ENCODE measurements at places on chromosomes 16 and 17.
A peak's percentile ranks its signal among the peaks of the same experiment; 100 is the strongest.

GRCh38 chr17:79609049-79609589 lies 1.7 kb downstream of the RBFOX3 start:
- DNase-seq, result no peak

- no peak for DNase-seq
These were observed 5.5 kb downstream of the SPNS2 start for GRCh38 chr17:4504188-4504587.

- no peak for DNase-seq
These were observed 321.9 kb upstream of the ZFHX3 start for GRCh38 chr16:73369851-73370250.

- DNase-seq, result no peak
These were observed 21.9 kb upstream of the NXPH3 start for GRCh38 chr17:49553676-49554335.

DNA sequence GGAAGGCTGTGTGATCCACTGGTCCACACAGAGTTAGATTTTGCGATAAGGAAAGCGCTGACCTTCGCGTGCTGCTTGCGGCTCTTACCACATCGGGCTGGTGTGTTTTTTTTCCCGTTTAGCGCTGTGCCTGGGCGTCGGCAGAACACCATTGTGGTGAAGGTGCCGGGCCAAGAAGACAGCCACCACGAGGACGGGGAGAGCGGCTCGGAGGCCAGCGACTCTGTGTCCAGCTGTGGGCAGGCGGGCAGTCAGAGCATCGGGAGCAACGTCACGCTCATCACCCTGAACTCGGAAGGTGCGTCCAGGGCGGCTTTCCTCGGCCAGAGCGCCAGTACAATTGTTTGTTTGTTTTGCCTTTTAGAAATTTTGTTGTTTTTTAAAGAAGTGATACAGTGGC lies 54.7 kb downstream of the BANP start:
- no peak for DNase-seq

GRCh38 chr16:65343556-65343955 lies 221.7 kb upstream of the CDH11 start:
- no peak for DNase-seq

DNA sequence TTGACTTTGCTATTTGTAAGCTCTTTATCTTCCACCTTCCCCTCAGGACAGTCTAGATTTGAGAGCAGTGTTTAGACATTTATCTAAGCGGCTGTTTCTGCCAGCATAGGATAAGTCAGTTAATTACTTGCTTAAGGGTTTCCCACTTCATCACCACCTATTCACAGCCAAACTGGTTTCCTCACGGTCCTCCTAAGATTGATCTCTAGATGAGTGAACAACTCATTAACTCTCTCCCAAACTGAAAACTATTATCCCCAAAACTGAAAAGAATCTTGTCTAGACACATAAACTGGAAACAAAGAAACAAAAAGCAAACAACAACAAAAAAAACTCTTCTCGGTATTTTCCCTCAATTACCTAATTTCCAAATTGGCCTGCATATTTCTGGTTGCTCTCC lies 58.2 kb downstream of the SHCBP1 start:
- DNase-seq, result no peak

DNA sequence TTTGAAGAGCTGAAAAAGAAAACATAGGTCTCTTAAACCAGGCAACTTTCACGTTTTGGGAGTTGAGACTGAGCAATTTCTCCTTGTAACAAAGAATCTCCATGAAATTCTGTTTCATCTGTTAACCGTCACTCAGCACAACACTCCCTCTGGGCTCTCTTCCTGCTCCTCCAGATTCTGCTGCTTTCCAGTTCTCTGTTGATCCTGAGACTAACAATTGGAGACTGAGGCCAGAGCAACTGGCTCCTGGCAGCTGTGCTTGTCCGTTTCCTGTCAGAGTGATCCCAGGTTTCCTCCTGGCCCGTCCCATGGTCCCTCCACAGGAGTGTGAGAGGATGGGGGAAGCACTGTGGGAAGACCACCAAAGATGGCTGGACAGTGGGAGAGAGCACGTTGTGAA lies 32.5 kb downstream of the IST1 start:
- DNase-seq, result no peak

GRCh38 chr17:34504814-34505484 lies 74.4 kb upstream of the TMEM132E start:
- no peak for DNase-seq

GRCh38 chr17:81252326-81252986 lies 13.3 kb downstream of the NDUFAF8 start:
- DNase-seq, result no peak

DNA sequence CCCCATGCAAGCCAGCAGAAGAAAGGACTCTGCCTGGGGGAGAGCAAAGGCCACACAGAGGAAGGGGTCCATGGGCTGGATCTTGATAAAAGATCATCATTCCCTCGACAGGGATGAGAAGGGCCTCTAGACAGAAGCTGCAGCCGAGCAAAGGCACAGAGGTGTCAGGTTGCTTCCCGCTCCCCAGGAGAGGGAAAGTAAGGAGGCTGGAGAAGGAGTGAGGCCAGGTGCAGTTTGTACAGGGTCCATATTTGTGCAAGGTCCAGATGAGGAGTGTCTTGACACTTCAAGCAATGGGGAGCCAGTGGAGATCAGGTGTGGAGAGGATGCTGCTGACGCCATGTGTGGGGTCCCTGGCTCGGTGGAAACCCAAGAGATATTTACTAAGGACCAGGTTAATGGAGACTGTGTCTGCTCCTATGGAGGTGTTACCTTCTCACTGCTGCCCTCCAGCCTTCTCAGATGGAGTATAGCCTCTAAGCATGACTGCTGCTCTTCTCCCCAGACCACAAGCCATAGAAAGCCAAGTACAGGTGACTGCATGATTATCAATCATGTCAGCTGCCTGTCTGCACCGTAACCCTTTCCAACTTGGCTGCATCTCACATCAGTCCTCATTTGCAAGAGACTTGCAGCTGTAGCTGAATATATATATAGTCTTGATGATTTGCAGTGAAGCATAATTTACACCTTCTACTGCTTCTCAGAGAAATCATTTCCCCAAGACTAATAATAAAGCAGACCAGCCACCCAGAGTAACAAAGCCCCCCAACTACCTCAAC lies 21.1 kb downstream of the GAS7 start:
- no peak for DNase-seq

DNA sequence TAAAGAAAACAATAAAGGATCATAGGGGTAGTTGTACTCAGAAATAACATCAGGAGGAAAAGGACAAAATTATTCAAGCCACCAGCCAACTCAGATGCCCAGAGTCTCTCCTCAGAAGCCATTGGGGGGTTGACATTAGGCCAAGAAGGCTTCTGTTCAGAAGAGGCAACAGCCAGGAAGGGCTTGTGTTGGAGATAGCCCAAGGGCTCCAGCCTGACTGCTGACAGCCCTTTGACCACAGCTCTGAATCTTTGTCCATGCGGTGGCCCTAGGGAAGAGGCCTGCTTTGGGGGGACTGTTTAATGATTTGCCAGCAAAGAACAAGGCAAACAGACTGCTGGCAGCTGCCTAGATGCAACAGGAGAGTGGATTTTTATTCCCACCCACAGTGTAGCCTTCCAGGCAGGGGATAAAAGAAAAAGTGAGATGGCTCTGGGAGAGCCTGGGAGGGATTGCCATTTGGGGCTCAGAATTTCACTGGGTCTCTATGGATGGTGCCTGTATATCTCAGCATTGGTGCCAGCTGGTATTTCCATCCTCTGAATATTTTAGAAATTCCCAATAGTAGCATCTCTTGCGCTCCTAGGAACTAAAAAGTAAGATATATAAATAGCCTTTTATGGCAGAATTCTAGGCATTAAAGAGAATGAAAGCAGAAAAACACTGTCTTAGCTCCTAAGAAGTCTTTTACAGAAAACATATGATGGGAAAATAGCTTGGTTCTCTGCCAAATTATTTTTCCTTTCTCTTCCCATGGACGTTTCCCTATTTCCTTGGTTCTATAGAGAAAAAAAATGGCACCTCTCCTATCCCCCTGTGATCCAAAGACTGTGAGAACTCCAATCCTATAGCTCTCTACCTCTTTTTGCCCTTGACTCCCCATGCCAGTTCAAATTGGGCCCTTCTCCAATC lies 29.4 kb upstream of the SUPT4H1 start:
- DNase-seq, result no peak

DNA sequence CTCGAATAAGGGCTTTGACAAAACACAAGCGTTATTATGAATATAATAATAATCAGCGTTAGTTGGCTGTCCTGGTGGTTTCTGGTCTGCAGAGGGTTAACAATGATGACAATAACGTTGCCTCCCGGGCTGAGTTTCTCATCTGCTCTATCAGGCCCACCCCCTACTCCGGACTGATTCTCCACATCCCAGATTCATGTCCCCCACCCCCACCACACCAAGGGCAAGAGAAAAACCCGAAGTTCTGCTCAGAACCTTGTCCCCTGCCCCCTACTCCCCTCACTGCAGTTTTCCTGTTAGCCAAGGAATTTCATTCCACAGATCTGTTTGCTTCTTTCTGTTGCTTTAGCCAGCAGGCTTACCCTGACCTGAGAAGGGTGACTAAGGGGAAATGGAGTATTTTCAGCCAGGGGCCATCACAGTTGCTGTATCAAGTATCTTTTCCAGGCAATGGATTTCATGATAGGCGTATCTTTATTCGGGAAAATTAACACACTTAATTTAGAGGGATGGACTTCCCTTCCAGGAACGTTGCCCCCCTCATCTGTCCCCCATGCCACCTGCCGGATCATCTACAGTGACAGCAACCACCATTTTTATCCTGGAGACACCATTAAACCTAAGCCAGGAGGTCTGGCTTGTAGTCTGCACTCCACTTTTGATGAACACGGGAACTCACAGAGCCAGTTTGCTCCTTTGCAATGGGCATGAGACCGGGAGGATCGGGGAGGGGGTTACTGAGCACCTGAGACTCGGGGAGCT lies 23.7 kb downstream of the ALOX15 start:
- no peak for DNase-seq

DNA sequence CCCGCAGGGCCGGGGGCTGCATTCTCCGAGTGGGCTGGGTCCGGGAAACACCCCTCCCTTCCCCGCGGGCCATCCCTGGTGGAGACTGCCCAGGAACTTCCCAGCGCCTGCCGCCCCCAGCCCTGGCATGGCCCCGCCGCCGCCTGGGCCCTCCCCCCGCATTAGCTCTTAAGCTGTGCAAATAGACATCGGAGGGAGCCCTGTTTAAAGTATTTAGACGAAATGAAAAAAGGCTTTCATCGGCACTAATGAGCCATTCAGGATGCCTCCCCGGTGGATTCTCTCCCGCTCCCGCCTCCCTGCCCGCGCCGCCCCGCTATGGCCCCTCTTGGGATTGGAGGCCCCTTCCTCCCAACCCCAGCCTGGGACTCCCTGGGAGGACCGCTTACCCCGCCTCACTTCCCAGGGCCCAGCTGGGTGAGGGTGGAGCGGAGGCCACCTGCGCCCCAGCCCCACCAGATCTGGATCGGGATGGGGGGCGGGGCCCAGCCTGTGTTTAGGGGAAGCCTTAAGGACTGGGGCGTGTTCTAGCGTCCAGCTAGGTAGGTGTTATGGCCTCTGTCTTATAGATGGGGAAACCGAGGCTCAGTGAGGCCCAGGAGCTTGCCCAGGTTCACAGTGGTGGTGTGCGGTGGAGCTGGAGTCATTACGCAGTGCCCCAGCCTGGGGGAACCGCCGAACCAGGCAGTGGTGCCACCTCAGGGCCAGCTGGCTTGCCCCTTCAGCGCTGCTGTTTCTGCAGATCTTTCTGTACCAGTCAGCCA lies 19.7 kb downstream of the SEZ6 start:
- no peak for DNase-seq

DNA sequence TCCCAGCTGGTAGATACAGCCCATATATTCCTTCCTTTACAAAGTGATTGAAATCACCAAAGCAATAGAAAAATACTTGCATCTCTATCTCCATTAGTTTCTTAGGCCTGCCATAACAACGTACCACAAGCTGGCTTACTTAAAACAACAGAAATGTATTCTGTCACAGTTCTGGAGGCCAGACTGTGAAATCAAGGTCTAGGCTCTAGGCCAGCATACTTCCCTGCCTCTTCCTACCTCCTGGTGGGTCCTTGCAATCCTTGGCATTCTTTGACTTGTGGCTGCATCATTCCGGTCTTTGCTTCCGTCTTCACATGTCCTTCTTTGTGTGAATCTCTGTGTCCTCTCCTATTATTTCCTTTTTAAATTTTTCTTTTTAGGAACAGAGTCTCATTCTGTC lies 62.5 kb downstream of the ERCC4 start:
- peak; percentile 69 for DNase-seq

GRCh38 chr17:17723354-17724261 lies 42.4 kb downstream of the RAI1 start:
- peak; percentile 87 for DNase-seq

- DNase-seq, result peak; percentile 64
These were observed 64.5 kb downstream of the HS3ST3A1 start for GRCh38 chr17:13537167-13537731.

DNA sequence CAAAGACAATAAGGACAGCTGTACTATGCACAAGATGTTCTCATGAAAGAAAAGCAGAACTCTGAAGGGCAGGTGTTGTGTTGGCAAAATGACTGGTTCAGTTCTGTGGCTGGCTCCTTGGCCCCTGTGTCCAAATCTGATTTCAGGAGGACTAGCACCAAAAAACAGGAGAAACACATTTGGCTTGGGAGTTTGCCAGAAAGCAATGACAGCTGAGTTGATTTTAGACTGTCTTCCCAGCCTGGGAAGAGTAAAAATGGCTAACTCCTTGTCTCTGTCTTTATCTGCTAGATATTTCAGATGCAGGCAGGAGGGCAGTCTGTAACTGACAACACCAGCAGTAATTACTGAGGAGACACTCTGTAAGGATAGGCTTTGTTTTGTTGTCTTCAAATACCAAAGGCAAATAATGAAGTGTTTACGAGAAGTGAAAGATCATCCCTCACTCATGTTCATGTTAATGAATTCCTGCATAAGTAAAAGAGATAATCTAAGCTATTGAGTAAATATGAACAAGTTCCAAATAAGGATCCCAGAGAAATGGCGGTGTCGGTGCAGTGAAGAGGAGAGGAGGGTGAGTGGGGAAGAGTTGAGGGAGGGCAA lies 989.0 kb downstream of the CDH11 start:
- no peak for DNase-seq
